ENCODE measurements at places on chromosomes 6 and 20.

- peak; percentile 88 for DNase-seq
Measured at GRCh38 chr6:97841763-97842162, 558.7 kb upstream of the MMS22L start.

DNA sequence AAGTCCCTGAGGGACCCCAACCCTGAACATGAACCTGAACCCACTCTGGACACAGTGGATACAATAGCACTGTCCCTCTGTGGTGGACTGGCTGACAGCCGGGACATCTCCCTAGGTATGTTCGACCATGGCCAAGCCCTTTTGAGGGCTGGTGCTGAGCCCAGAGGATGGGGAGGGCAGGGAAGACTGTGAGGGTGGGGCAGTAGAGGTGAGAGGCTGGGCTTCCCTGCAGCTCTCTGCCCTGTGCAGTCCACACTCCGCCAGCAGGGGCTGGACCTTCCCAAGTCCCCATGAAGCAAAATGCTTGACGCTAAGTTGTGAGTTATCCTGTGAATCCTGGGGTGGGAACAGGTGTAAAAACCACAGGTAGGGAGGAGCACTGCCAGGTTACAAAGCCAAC lies 11.5 kb downstream of the LPIN3 start:
- no peak for DNase-seq

DNA sequence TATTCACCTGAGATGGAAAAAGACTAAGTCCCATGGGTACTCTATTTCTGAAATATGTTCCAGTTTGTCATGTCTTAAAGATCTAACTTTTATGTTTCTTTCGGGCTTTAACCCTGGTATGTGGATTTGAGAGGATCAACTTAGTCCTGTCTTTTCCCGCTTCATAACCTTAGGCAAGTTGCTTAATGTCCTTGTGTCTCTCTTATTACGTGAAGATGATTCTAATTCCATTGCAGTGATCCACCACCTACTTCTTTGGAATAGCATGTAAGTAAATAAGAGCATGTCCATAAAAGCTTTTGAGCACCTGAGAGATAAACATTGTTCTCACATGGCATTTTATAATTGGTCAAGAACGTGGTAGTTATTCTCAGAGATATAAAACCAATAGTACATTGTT lies 23.0 kb downstream of the SPTLC3 start:
- no peak for DNase-seq

DNA sequence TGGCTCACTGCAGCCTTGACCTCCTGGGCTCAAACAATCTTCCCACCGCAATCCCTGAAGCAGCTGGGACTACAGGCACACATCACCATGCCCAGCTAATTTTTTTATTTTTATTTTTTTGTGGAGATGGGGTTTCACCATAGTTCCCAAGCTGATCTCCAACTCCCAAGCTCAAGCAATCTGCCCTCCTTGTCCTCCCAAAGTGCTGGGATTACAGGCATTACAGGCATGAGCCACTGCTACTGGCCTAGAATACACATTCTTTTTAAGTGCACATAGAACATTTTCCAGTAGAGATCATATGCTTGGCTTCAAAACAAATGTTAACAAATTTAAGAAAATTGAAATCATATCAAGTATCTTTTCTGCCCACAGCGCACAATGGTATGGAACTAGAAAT lies 176.8 kb upstream of the MARCKS start:
- no peak for DNase-seq

DNA sequence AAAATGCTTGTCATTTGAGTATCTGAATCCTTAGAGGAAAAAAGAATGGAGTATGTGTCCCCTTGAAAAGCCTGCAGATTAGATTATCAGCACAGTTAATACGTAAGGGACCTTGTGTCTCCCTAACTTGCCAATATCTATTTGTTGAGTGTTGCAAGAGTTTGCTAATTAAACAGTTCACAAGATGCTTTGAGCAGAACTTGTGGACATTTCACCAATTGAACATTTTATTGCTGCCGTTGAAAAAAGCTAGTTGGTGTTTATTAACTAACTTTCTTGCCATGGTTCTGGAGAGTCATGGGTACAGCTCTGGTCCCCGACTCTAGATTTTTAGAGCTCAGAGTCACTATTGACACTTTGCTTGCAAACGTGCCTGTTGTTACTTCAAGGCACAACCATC lies 30.6 kb upstream of the PRDM1 start:
- no peak for DNase-seq

GRCh38 chr6:101489456-101489855 lies 95.9 kb downstream of the GRIK2 start:
- no peak for DNase-seq

- peak; percentile 74 for DNase-seq
Measured at GRCh38 chr6:159654483-159655098, 38.5 kb downstream of the SOD2 start.

- DNase-seq = no peak
Measured at GRCh38 chr20:50310673-50311051, 120.0 kb downstream of the CEBPB start.

- DNase-seq = no peak
Measured at GRCh38 chr6:135170849-135171248, 10.3 kb upstream of the MYB start.

GRCh38 chr20:32050851-32051556 lies 1.0 kb upstream of the HCK start:
- DNase-seq = no peak

DNA sequence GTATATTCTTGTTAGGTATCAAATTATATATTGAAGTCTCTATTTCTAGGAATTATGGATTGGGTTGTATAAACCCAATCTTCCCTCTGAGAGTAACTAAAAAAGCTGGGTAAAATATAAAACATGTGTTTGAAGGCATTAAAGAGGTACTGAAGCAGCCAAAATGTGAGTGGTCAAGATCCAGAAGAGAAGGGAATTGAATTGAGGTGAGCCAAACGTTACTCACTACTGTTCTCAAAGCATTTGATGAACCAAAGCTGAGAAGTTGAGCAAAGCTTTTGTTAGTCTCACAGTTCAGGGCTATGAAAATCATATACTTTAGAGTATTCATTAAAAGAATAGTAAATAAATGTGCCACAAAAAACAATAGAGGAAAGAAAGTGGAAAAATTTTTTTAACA lies 365.8 kb downstream of the BCKDHB start:
- peak; percentile 61 for DNase-seq

DNA sequence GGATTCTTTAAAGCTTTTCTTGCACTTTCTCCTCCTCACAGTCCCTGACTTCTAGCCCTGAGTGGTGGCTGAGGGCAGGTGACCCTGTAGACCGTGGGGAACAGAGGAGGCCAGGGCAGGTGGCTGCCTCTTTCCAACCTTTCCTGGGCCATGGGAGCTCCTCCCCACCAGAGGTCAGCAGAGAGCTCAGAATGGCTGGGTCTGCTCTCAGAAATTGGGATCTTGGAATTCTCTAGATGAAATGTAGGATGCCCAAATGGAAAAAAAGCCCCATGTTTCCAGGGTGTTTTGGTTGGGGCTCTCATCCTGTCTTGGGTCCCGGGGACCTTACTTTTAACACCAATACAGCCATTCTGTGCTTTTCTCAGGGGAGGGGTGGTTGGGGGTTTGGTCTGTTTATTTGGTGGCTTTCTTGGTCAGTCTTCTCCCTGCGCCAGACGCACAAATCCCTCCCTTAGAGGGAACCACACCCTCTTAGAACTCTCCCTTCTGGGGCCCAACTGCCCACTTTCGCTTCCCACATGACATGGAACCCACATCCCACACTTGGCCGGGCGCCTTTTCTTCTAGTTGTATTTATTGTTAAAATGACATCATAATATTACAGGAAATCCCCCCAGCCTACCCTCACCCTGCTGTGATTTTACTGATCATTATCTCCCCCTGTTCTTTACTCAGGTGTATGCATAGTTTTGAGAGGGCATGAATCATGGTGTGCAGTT lies 17.9 kb downstream of the GNAS start:
- DNase-seq = peak; percentile 52

GRCh38 chr6:156773935-156774852 lies 3.0 kb upstream of the ARID1B start:
- DNase-seq = peak; percentile 24

- DNase-seq = peak; percentile 96
Measured at GRCh38 chr20:24672886-24673677, 203.7 kb downstream of the SYNDIG1 start.

GRCh38 chr20:43831481-43832065 lies 83.1 kb upstream of the TOX2 start:
- DNase-seq = no peak

GRCh38 chr20:45727044-45727443 lies 4.9 kb downstream of the SPINT4 start:
- DNase-seq = peak; percentile 5

GRCh38 chr20:16621435-16622141 lies 48.3 kb upstream of the KIF16B start:
- DNase-seq = peak; percentile 11

- DNase-seq = peak; percentile 68
Measured at GRCh38 chr20:50695135-50695872, 4.0 kb upstream of the RIPOR3 start.

- no peak for DNase-seq
Measured at GRCh38 chr20:16054985-16055384, 518.3 kb downstream of the KIF16B start.

- DNase-seq = no peak
Measured at GRCh38 chr20:44176833-44177534, 10.0 kb downstream of the JPH2 start.

DNA sequence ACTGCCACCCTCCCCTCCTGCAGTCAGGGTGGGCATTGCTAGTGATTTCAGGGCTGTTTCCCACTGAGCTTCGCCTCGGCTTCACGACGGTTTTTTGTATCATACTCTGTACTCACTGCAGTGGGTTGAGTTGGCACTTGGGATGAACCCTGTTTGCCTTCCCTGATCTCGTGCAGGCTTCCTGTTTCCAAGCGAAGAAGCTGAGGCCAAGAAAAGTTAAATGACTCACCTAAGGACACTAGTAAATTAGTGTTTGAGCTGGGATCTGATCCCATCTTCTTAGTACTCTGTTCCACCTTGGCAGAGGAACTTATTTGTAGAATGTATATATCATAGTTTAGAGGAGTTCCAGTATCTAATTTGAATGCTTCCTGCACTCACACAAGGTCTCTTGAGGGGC lies 50.3 kb upstream of the VSTM2L start:
- DNase-seq = peak; percentile 26

DNA sequence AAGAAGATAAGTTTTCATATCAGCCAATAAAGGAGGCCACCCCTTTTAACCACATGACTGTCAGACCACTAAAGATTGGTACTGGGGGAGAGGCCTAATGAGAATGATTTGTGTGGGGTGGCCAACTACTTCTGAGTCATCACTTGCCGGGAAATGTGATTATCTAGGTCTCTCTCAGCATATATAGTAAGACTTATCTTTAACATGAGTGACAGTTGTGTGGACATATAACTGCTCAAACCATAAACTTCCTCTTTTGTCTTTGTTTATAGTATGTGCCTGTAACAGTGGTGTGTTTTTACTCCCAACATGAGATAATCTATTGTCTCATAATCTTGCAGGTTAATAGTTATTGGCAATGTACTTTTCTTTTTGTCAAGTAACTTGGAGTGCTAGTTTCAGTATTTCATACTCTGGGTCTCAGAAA lies 312.4 kb downstream of the CDKAL1 start:
- DNase-seq = peak; percentile 49

DNA sequence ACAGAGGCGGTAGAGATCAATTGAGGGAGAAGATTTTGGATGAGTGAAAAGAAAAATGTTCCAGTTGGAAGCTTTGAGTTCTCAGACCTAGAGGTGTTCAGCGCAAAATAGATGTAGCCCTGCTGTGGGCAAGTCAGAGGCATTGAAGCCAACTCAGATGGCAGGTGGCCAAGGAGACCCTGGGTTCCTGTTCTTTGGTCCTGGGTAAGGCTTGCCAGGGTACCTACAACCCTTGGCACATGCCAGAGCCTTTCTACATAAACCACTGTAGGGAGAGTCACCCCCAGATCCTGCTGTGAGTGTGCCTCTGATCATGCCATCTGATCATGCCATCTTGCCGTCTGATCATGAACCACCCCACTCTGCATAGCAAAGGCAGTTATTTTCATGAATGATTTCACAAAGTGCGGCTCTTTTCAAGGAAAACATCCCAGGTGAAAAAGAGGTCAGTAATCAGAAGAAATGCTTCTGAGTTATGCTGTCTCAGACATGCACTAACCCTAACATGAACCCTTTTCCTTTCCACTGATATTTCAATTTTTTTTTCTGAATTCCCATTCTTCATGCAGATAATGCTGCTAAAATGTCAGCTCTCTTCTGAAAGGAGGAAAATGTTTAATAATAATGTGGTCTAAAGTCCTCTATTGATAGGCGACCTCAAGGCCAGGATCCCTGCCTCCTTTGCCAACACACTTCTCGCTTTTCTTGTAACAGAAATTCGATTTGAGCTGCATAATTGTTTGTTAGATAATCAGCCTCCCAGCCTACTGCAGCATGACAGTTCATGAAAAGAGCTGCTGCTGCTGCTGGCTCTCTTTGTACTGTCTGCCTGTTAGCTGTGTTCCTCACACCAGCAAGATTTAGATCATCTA lies 153.6 kb downstream of the MTHFD1L start:
- DNase-seq = no peak

- no peak for DNase-seq
Measured at GRCh38 chr6:111765763-111766162, 107.5 kb downstream of the FYN start.

- DNase-seq = no peak
Measured at GRCh38 chr6:109800771-109801170, 109.7 kb downstream of the FIG4 start.

GRCh38 chr20:38945012-38945411 lies 17.1 kb upstream of the DHX35 start:
- DNase-seq = no peak

- DNase-seq = no peak
Measured at GRCh38 chr6:13377054-13377758, 48.9 kb upstream of the TBC1D7 start.

DNA sequence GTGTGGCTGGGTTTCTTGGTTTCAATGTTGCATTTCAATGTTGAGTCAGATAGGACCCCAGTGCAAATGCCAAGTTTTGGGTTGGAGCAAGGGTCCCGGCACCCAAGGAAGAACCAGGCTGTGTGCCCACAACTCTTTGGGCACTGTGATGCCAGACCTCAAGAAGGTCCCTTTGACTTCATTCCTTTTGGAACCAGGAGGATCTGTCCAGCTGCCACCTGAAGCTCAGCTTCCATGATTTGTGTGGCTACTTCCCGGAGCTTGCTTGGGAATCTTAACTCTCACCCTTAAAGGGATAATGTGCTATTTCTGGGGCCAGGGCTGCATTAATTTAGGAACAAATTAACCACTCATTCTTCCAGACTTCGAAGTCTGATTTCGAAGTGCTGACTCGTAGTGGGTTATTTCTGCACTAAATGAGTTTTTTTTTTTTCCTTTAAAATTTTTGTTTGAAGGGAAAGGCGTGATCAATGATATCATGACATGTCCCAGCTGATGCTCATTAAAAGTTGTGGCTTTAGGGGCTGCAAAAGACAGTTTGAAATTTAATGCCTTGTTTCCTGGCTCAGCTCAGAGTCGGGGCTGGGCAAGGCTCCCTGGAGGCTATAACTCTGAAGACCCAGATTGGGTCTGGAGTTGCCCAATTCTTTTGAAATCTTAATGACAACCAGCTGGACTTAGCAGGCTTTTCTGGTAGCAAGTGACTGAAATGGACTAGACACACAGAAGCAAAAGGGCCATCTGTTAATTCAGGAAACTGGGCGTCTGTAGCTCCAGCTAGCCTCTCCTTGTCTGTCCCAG lies 24.0 kb upstream of the PHACTR3 start:
- peak; percentile 31 for DNase-seq

Data from fibroblast of mammary gland (primary cell).